ENCODE measurements at places on chromosomes 16 and 17.
A peak's percentile ranks its signal among the peaks of the same experiment; 100 is the strongest.

DNA sequence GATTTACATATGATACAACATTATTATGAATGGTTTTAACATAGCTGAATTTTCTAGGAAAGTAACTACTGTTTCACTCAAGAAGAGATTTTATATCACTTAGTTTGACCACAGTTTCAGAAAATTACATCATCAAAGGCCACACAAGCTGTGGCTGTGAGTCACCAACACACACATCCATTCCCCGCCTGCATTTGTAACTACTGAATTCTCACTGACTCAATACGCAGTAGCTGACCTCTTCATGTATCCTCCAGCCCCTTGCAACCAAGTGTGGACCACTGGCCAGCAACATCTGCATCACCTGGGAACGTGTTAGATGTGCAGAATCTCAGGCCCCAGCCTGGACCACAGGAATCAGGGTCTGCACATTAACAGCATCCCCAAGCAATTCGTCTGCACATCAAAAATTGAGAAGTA, 197.6 kb downstream of the XYLT1 start:
- peak; percentile 54 for DNase-seq

DNA sequence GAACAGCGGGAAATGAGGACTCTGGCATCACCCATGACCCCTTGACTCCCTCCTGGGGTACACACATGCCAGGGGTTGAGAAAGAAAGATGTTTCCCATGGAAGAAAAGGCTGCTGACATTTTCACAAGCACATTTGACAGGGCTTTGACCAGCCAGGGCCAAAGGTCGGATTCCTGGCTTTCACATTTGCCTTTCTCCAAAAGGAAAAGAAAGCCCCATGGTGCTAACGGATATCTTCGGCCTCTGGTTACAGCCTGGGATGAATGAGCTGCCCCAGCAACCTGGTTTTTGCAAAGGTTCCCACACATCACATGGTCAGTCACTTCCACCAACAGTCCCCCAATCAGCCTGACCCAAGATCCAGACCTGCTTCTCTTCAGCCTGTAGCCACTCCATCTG, 478.2 kb upstream of the CDH11 start:
- no peak for DNase-seq

- DNase-seq, result no peak
These were observed 28.1 kb upstream of the BAHCC1 start for GRCh38 chr17:81367171-81367570.

- no peak for DNase-seq
These were observed at the start of gene HSPB9 for GRCh38 chr17:42122371-42123303. HSPB9 (plus strand) TSS chr17:42122804; CDS start chr17:42122851, 47 bp downstream.

All from stimulated activated CD4-positive, alpha-beta T cell treated with anti-CD3 and anti-CD28 coated beads, Interleukin-1b, Interleukin-23, amount 100 ng/mL, for 48 hours (primary cell).